ENCODE measurements at places on chromosomes 3 and 15.

DNA sequence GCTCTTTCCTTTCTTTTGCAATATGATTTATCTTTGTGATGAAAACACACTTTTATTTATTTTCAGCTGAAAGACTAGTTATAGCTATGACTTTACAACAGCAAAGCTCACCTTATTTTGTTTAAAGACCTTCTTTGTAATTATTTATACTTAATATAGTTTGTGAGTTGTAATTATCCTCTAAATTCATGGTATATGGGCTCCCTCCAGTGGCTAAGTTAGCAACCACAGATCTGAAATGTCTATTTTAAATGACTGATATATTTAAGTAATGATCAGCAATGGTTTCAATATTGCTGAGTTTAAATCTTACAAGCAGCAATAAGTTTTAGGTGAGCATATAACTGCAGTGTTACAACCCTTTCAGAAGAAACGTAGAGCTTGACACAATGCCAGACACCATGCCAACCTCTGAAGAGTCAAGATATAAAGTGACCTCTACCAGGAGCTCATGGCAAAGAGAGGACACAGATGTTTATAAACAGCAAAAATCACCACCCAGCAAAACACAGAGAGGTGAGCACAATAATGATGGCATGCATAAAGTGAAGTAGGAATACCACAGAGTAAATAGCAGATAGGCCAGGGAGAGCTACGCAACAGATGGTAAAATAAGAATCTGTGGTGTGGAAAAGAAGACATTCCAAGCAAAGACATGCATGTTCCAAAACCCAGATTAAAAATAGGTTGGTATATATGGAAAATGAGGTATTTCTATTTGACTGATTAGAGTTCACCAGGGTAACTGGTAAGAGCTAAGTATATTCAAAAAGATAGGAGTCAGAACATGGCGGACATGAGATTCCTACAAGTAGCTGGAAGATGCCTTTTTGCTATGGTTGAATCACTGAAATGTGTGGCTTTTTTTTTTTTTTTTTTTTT, 143.7 kb upstream of the ZNF385D start:
- DNase-seq = no peak

DNA sequence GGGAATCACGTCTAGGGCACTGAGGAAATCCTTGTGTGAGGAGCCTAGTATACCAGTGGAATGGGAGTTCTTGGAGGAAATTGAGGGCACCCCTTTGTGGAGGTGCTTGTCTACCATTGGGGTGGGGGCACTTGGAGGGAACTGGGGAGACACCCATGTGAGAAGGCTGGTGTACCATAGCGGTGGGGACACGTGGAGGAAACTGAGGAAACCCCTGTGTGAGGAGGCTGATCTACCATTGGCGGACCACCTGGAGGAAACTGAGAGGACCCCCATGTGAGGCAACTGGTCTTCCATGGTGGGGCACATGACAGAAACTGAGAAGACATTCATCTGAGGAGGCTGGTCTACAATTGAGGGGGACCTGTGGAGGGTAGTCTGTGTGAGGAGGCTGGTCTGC, 164.5 kb downstream of the FBLN2 start:
- no peak for DNase-seq

DNA sequence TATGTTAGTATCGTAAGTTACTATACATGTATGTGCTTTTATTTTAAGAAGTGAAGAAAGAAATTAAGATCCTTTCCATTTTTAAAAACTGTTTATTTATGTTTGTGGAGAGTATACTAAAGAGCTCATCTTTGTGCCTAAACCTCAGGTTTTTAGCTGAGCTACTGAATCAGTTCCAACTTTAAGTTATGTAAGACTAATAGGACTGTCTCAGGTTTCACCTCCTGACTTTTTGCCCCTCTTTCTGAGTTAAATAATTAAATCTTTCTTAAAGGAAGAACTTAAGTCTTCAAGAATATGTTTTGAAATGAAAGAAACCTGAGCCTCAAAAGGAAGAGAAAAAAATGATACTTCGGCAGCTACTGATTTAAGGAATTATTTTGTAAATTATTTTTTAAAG, 2.6 kb downstream of the SLMAP start:
- DNase-seq = no peak

DNA sequence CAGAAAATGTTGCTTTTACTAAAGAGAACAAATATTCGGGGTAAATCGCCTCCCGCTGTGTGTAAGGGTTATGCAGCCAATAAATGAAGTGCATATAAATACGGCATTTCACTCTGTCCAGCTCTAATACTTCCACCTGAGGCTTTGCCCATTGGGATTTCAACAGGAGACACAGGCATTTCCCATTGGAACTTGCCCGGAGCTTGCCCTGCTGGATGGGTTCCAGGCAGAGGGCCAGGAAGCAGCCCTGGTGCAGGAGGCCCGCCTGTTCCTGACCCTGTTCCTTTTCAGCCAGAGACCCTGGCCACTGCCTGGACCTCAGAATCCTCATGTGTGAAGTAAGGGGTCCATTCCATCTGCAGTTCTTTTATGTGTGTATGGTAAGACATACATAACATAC, 17.4 kb upstream of the CEMIP start:
- DNase-seq = no peak

DNA sequence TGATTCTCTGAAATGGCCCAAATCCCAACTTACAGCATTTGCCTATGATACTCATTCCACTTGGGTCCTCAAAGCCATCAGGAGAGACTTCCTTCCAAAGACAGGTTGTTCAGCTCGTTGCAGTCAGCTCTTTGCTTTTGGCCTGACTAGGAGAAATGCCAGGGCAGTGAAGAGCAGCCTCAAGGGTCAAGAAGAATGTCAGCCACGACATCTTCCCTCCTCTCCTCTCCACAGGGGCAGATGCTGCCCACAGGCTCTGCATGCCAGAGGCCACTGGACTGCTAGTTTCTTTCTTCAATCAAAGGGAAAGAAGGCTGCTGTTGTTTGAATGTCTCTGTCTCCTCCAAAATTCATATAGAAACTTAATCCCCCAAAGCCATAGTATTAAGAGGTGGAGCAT, 201.7 kb upstream of the PFN2 start:
- no peak for DNase-seq

DNA sequence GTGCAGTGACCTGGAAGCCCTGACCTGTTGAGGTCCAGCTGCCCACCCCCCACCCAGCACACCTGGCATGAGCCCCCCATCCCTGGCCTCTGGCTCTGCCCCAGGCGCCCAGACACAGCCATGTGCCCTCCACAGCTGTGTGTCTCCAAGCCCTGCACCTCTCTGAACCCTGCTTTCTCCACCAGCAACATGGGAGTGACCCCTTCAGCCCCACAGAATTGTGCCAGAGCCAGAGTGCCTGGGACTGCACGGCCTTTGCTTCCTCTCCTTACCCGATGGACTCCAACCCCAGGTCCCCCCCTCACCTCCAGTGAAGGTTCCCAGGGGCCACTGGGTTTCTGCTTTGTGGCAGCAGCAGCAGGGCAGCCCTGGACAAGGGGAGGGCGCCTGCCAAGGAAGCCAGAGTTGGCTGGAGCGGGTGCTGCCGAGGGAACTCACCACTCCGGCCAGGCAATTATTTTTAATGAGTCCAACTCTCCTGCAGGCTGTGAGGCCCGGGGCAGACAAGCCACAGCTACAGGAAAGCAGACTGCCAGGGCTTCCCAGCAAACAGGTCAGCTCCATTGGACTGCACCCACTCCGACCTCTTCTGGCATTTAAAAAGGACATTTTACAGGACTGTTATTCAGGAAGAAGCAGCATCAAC, 24.1 kb downstream of the PRR20G start:
- no peak for DNase-seq

DNA sequence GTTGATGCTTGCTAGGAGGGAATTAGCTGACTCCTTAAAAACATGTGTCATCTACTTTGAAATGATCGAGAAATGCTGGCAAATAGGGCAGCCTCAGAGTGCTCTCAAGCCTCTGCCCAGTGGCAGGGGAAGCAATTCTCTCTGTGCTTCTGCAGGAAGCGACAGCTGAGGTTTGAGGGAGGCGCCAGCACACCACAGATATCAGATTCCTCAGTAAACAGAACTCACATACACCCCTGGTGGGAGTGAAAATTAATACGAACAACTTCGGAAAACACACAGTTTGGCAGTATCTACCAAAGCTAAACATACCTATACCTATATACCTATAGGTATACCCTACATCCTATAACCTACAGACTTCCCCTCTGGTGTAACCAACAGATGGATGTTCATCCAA, 61.3 kb downstream of the NSMCE3 start:
- no peak for DNase-seq

DNA sequence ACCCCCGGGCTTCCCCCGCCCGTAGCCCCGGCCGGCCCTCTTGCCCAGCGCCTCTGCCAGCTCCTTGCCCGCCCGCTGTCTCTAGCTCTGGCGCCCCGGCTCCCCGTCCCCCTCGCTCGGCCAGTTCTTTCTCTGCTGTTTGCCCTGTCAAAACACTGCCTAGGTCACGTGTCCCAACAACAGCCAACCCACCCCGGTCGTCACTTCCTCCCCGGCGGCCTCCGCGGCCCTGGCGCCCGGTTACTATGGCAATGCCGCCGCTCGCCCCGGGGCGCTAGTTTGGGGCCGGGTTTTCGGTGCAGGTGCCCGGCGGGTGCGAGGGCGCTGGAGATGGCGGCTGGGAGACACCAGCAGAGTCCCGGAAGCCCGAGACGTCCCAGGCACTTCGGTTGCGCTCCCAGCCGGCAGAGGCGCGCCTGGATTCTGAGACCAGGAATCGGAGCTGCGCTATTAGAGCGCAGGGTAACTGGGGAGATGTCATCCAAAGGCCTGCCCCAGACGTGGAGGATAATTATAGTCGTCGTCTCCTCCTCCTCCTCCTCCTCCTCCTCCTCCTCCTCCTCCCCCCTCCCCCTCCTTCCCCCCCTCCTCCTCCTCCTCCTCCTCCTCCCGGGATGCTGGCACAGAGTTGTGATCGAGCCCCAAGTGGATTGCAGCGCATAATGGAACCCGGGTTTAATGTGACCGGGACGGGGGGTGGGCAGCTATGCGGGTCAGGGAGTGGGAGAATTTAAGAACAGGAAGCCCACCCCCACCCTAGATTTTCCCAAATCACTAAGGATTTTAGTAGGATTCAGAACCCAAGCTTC, at the start of gene ATOSA:
TSS of gene ATOSA (minus strand) at position 157 of the 809 bp plus-strand sequence. CDS start 1,367 bp downstream, outside the sequence.
- peak; percentile 57 for DNase-seq

DNA sequence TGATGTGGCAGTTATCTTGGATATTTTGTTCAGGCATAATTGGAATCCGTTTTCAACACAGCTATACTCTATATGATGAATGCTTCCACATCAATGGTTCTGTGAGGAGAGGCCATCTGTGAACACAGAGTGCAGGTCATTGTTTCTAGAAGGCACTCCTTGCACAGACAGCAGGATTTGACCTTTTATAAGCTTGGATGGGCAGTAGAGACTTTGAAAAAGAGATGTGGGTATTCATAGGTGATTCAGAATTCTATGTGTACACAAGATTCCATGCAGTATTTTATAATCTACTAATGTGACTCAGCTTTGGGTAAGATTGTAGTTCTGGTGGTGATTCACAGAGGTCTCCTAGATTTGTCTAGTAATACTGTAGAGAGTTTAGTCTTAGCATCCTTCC, 12.5 kb downstream of the ARPP21 start:
- no peak for DNase-seq

- no peak for DNase-seq
These were observed 18.3 kb downstream of the DLG1 start for GRCh38 chr3:197280156-197280555.

All from H1 (cell line).